ENCODE measurements at places on chromosomes 12 and 14.

DNA sequence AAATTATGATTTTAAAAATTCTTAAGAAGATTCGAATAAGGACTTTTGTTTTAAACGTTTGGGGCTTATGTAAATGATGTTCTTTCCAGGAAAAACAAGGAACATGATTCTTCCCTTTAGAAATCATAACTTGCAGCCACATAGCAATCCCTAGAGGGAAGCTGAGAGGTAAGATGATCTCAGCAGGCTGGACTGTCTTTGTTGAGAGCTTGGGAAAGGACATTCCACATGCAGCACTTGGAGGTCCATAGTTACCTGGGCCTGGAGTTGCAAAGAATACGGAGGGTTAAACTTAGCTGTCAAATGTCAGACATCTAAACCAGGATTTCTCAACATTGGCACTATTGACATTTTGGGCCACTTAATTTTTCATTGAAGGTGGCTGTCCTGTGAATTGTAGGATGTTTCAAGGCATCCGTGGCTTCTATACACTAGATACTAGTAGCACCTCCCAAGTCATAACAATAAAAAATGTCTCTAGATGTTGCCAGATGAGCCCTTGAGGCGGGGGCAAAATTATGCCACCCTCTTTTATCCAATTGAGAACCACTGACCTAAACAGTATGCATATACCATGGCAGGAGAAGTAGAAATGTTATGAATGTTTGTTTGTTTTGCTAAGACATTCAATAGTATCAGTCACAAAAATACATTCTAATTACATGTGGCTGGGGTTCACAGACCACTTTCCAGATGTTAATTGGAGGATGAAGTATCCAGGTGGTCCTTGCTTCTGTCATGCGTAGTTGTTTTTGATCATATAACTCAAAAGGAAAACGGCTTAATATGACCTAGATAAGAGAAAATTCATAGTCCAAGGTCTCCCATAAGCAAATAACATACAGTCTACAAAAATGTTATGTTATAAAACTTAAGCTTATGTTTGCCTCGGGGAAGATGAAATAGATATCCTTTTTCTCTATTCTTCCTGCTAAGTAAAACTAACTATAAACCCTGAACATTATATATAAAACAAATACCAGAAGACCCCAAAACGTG, 30.5 kb downstream of the TTC6 start:
- DNase-seq, result no peak

DNA sequence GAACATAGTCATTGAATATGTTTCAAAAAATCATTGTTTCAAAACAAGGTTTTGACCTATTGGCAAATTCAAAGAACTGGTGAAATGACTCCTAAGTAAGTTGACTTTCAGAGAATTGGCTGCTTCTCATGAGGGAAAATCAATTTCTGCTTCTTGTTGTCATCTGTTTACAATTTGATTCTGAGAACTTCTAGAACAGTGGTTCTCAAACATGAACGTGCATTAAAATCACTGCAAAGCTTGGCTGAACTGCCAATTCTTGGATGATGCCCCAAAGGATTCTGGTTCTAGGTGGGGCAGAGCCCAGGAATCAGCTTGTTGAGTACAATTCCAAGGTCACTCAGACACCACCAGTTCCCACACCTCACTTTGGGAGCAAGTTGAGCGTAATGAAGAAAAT, 83.9 kb downstream of the ZFP36L1 start:
- no peak for DNase-seq

- no peak for DNase-seq
Measured at GRCh38 chr12:6342140-6342889, 439 bp upstream of the TNFRSF1A start.

DNA sequence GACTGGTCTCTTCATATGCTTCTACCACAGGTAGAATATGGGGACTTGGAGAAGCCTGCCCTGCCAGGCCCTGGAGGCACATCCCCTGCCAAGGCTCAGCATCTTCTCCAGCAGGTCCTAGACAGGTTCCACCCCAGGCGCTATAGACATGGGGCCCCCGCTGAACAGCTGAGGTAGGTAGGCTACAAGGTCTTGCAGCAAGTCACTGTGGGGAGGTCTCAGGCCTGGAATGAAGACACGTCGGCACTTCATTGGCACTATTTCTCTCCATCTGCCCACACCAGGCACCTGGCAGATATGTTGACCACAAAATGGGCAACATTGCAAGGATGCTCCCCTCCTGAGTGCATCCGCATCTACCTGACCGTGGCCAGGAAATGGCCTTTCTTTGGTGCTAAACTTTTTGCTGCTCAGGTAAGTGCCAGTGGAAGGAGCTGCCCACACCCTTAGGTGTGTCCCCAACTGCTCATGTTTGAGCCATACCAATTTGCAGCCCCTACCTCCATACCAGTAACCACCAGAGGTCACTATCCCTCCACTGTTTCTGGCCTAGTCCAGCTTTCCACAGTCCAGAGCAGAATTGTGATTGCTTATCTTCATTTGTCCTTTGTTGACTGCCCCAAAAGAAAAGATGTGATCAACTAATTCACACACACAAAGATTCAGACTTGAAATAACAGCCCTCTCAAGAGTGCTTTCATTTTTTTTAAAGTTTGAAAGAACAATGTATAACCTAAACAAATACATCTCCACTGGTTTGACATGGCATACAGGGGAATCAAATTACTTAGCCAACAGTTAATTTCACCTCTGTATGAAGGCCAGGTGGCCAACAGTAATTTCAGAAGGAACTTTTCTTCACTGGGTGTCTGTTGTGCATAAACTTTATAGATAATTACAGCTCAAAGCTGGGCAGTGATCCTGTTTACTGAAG, 16.1 kb downstream of the PIGH start:
- no peak for DNase-seq

GRCh38 chr12:6967651-6968100, 2.8 kb downstream of the PHB2 start:
- DNase-seq, result no peak

DNA sequence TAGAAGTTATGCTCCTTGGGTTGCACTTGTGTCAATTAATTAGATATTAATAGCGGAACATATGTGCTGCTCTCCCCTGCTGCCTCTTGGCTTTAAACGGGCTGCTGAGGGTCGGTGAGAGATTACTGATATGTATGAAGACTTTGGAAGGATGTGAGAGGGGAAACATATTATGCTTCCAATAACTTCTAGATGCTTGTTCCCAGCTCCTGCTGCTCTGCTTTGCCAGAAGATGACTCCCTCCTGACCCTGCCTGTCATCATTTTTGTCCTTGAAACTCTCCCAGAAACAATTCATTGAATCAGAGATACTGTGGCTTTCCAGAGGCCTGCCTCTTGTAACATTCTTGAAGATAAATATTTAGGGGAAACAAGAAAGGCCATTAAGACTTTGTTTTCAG, 300.1 kb upstream of the STXBP6 start:
- DNase-seq, result no peak

GRCh38 chr14:62079038-62079437, 316.8 kb downstream of the SNAPC1 start:
- DNase-seq, result no peak
